ENCODE measurements at places on chromosomes 1 and 21. TPM values are rescaled to one million over a fixed set of nuclear protein-coding genes. Genes with fewer than 3 reads are reported as not detected.

Gene MFSD2A
- total RNA-seq: 1.2 TPM

Gene HSD3B2
- total RNA-seq: not detected

Gene GBP6
- total RNA-seq: under 0.01 TPM

Gene S100A8
- not detected for total RNA-seq

Gene SV2A
- 39.6 TPM for total RNA-seq

Gene TINAGL1
- total RNA-seq: 3.0 TPM

Gene NOS1AP
- 0.17 TPM for total RNA-seq

Gene HCRTR1
- not detected for total RNA-seq

Gene TRAF3IP3
- total RNA-seq: not detected

Gene PLPPR5
- not detected for total RNA-seq

Gene TP73
- total RNA-seq: not detected

Gene PDC
- not detected for total RNA-seq

Gene ERO1B
- 4.1 TPM for total RNA-seq

Gene PAX7
- total RNA-seq: not detected

Gene LGR6
- total RNA-seq: not detected

Gene SELL
- under 0.01 TPM for total RNA-seq

Gene VASH2
- 1.0 TPM for total RNA-seq

Gene SYPL2
- 0.26 TPM for total RNA-seq

Gene OR2T29
- not detected for total RNA-seq

Gene FAM229A
- 0.99 TPM for total RNA-seq

Gene TTLL10
- total RNA-seq: not detected

Gene CRNN
- total RNA-seq: not detected

Gene LRRC8B
- 0.83 TPM for total RNA-seq

Gene S1PR1
- 10.4 TPM for total RNA-seq

Gene CFHR5
- total RNA-seq: not detected

Gene SAMD11
- total RNA-seq: 3.8 TPM

Gene C4BPA
- total RNA-seq: not detected

Gene TACSTD2
- total RNA-seq: 0.17 TPM

Gene OR2M3
- total RNA-seq: not detected

Gene OPRD1
- total RNA-seq: not detected

Gene BGLAP
- 0.50 TPM for total RNA-seq

Gene DIRAS3
- total RNA-seq: 1.8 TPM

Gene ECE1
- 138 TPM for total RNA-seq

Gene RPTN
- total RNA-seq: not detected

Gene DNMT3L
- not detected for total RNA-seq

Gene CDK18
- total RNA-seq: 1.5 TPM

Gene ATAD3B
- 14.4 TPM for total RNA-seq

Gene AMY1B
- total RNA-seq: not detected

Gene SPRR3
- not detected for total RNA-seq

Gene NECTIN4
- total RNA-seq: 0.33 TPM

Gene MSH4
- total RNA-seq: 0.66 TPM

Gene AIM2
- total RNA-seq: not detected

Gene ACTA1
- total RNA-seq: not detected

Gene BSND
- total RNA-seq: not detected

Gene ACBD6
- total RNA-seq: 72.4 TPM

Gene KAZN
- total RNA-seq: 5.0 TPM

Gene FCER1G
- total RNA-seq: not detected

Gene LCE2C
- not detected for total RNA-seq

Gene SHE
- total RNA-seq: under 0.01 TPM

Gene OPTC
- not detected for total RNA-seq

Gene PGLYRP4
- not detected for total RNA-seq

Gene S100A14
- total RNA-seq: 0.33 TPM

Gene TMEM50A
- total RNA-seq: 141 TPM

Gene AMPD1
- total RNA-seq: not detected

Gene PADI4
- total RNA-seq: not detected

Gene TIAM1
- total RNA-seq: 0.51 TPM

Gene SLC6A17
- total RNA-seq: under 0.01 TPM
